Activated T-helper 1 cell treated with anti-CD3 and anti-CD28 coated beads, Interleukin-12 subunit alpha, Interleukin-12 subunit beta, Interleukin-2, Interleukin-4 antibody, amounts not matched to agents 30 ng/mL and 10 ng/mL and 1 ng/mL, durations not matched to agents 14 hours and 24 hours and 36 hours (primary cell): ENCODE measurements at places on chromosomes 13 and 19.

DNA sequence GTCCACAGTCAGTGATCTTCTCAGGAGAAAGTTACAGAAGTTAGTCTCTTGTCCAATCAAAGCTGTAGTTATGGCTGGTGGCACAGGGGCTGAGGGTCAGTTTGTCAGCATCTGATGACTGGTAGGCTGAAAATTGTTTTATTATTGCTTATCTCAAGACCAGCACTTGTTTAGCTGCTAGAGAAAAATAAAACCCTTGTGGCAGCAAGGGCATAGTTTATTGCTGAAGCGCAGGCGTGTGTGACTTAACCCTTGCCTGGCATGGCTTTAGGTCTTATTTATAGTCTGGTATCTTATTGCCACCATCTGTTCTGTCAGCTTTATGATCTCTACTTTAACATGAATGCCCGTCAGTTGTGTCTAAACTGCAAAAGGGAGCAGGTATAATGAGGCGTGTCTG, 154.7 kb downstream of the USP12 start:
- no peak overlapping the region for H3K27ac ChIP-seq
- H3K36me3 ChIP-seq: no peaks in the 10 kb centered on the region
- no peak for DNase-seq
- H3K4me1 ChIP-seq: no peaks in the 10 kb centered on the region
- H3K4me3 ChIP-seq: no peak overlapping the region

DNA sequence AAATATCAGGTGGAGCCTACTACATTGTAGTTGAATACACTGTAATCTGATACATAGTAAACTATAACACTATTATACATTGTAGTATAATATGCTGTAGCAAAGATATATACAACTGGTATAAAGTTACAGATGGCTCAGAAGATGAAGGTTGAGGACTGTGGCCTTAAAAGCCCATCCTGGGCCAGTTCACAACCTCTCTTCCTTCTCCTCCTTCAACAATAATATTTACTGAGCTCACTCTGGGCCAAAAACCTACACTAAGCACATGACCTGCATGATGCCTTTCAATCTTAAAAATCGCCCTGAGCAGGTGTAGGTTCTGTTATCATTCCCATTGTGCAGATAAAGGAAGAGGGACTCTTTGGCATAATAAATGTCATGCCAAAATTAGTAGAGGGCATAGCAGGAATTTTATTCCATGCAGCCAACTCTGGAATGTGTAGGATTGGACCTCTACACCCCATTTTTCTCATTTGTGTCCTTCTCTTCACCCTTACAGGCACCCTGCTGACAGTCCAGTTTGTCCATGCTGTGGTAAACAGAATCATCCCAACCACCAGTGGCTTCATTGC, 14.6 kb upstream of the SIN3B start:
- no peaks in the 10 kb centered on the region for H3K36me3 ChIP-seq
- no peak for DNase-seq
- peaks cover 11% of the 10 kb centered on the region for H3K27me3 ChIP-seq
- H3K27ac ChIP-seq: no peak overlapping the region
- H3K4me3 ChIP-seq: no peak overlapping the region

GRCh38 chr13:95457294-95457693, 95.2 kb upstream of the CLDN10 start:
- no peaks in the 10 kb centered on the region for H3K27me3 ChIP-seq
- DNase-seq: no peak
- peaks cover 17% of the 10 kb centered on the region for H3K4me1 ChIP-seq
- H3K4me3 ChIP-seq: no peak overlapping the region

GRCh38 chr19:33486936-33487811, 34.4 kb downstream of the PEPD start:
- no peaks in the 10 kb centered on the region for H3K36me3 ChIP-seq
- no peaks in the 10 kb centered on the region for H3K4me1 ChIP-seq
- H3K27me3 ChIP-seq: no peaks in the 10 kb centered on the region
- H3K4me3 ChIP-seq: no peak overlapping the region
- no peak for DNase-seq
- H3K27ac ChIP-seq: no peak overlapping the region

DNA sequence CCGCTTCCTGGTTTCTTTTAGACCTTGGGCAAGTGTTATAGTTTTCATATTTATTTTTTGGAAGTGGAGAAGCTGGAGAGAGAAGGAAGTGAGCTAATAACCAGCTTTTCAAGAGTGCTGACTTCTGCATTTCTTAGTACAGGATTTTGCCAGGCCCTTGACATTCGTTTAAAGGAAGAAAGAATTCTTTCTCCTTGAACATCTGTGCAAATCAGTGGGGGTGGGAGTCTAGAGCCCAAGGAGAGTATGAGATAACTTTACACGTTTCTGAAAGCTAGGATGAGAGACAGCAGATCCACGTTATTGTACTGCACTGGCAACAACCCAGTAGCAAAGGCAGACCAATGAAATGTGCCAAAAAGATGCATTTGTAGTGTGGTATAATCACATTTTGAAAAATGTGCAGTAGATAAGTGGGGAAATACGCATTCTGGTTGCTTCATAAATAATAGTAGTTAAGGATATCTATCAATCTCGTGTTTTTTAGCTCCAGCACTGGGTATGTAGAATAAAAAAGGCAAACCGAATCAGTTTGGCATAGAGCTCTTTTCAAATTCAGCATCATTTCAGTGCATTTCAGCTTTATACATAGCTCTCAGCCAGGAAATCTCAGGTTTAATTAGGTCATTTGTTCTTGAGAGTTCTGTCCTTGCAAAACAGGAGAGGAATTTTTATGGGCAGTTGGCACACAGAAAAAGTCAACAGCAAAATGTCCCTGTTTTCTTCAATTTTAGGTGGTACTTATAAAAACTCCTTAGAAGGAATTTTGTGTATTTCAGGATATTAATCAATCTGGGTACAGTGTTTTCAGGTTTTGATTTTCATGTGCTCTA, 4.3 kb downstream of the RNF113B start:
- H3K4me3 ChIP-seq: no peak overlapping the region
- no peaks in the 10 kb centered on the region for H3K4me1 ChIP-seq
- DNase-seq: no peak
- no peak overlapping the region for H3K27ac ChIP-seq

DNA sequence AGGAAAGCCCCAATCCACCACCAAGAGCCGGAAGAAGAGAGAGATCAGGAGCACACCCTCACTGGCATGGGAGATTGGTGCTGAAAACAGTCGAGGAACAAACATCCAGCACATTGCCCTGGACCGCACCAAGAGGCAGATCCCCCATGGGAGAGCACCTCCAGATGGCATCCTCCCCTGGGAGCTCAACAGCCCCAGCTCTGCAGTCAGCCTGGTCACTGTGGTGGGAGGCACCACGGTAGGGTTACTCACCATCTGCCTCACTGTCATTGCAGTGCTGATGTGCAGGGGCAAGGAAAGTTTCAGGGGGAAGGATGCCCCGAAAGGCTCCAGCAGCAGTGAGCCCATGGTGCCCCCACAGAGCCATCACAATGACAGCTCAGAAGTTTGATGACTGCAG, 110.2 kb downstream of the STOML3 start:
- H3K36me3 ChIP-seq: no peaks in the 10 kb centered on the region
- no peaks in the 10 kb centered on the region for H3K4me1 ChIP-seq
- H3K27ac ChIP-seq: no peak overlapping the region
- no peak overlapping the region for H3K4me3 ChIP-seq

GRCh38 chr19:48568345-48568886, 16.4 kb downstream of the SULT2B1 start:
- no peak for DNase-seq
- H3K27me3 ChIP-seq: peaks cover 3% of the 10 kb centered on the region
- no peaks in the 10 kb centered on the region for H3K4me1 ChIP-seq
- no peaks in the 10 kb centered on the region for H3K36me3 ChIP-seq

DNA sequence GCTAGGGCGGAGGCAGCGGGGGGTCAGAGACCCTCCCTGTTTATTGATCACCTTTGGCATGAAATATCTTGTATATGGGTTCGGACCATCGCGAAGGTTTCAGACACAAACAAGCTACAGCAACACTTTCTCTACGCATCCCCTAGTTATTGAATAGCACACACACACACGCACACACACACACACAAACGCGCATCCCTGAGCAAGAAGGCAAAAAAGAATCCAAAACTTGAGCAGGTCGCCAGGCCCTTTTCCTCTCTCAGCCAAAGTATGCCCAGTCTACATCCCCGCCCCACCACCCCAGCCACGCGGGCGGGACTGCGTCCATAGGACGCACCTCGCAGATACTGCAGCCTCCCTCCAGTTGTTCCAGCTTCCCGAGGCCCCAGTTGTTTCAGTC, 16.0 kb downstream of the POU4F1 start:
- no peak for DNase-seq
- peak overlapping the region; percentile 67 for H3K27ac ChIP-seq
- peaks cover 65% of the 10 kb centered on the region for H3K27me3 ChIP-seq
- H3K4me1 ChIP-seq: no peaks in the 10 kb centered on the region

- H3K36me3 ChIP-seq: no peaks in the 10 kb centered on the region
- no peak overlapping the region for H3K4me3 ChIP-seq
- H3K27ac ChIP-seq: no peak overlapping the region
Observed at GRCh38 chr13:24985107-24985506, 110.8 kb upstream of the PABPC3 start.

DNA sequence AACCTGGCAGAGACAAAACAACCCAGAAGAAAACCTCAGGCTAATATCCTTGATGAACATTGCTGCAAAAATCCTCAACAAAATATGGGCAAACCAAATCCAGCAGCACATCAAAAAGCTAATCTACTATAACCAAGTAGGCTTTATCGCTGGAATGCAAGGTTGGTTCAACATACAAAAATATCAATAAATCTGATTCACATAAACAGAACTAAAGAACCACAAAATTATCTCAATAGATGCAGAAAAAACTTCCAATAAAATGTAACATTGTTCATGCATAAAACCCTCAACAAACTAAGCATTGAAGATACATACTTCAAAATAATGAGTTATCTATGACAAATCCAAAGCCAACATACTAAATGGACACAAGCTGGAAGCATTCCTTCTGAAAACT, 8.8 kb downstream of the ZNF724 start:
- DNase-seq: no peak
- no peak overlapping the region for H3K4me3 ChIP-seq
- H3K27me3 ChIP-seq: no peaks in the 10 kb centered on the region
- peaks cover 60% of the 10 kb centered on the region for H3K36me3 ChIP-seq

DNA sequence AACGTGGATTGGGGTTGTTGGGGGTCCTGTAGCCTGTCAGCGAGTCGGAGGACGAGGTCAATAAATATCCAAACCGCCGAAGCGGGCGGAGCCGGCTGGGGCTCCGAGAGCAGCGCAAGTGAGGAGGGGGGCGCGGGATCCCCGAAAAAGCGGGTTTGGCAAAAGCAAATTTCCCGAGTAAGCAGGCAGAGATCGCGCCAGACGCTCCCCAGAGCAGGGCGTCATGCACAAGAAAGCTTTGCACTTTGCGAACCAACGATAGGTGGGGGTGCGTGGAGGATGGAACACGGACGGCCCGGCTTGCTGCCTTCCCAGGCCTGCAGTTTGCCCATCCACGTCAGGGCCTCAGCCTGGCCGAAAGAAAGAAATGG, 754 bp upstream of the SIX5 start:
- peak; percentile 45 for DNase-seq
- H3K27me3 ChIP-seq: peaks cover 24% of the 10 kb centered on the region
- H3K4me3 ChIP-seq: peak overlapping the region; percentile 88
- peaks cover 3% of the 10 kb centered on the region for H3K36me3 ChIP-seq

DNA sequence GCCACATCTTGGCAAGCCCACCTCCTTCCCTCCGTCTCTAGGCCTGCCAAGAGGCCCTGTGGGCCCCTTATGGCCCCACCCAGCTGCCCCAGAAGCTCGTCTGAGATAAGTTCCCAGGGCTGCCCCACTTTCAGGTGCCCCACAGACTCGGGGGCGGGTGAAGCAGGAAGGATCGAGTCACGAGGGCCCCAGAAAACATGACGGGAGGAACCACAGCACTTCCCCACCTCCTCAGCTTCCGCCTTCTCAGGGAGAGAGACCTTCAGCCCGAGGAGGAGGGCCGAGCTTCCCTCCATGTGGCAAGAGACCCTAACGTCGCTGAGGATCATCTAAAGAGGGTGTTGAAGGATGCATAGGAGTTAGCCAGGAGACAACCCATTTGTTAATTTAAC, 4.5 kb upstream of the IL12RB1 start:
- H3K36me3 ChIP-seq: peaks cover 2% of the 10 kb centered on the region
- peak; percentile 77 for DNase-seq
- no peaks in the 10 kb centered on the region for H3K27me3 ChIP-seq
- H3K4me1 ChIP-seq: peaks cover 53% of the 10 kb centered on the region
- H3K27ac ChIP-seq: peak overlapping the region; percentile 94
